Aorta (tissue), 5 donors: ENCODE measurements at places on chromosomes 16 and 17.

GRCh38 chr17:49976163-49976827 is 7.3 kb downstream of the DLX4 start:
- DNase-seq: no peak
- H3K27ac ChIP-seq: no peak overlapping the region
- no peaks in the 10 kb centered on the region for H3K36me3 ChIP-seq
- H3K4me3 ChIP-seq: no peak overlapping the region

DNA sequence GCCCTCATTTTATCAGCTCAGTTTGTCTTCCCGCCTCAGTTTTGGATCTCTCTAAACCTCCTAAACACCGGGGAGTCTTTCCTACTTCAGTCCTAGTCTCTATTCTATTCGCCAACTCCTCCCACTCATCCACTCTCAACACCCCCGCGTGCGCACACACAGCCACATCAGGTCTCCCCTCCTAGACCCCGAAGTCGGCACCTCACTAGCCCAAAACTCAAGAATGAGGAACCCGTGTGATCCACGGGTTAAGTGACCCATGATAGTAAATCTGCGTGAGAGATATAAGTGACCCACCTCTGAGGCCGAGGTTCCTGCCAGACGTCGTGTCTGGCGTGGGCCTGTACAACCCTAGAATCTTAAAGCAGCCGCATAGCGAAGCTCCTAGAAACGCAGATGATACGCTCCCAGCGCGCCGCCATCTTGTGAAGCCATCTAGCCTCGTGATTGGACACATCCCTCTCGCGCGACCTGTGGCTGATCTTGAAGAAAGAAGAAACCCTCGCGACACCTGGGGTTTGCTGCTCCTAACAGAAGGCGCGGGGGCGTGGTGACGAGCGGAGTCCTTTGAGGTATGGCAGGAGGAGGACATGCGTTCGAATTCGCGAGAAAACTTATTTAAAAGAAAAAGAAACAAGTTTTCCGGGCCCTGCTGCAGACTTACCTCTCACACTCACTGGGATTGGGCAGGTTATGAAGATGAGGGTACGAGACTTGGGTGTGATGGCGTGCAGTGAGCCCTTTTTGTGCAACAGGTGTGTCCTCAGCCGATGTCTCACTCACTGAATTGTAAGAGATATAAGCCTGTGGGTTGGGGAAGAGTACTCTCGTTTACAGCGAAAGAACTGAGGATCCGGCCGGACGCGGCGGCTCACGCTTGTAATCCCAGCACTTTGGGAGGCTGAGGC is at the start of gene METTL16:
Gene METTL16, minus strand, starts transcription at position 427 of the 908 bp plus-strand sequence. CDS start 9,557 bp downstream, outside the sequence.
- peak within 1 kb of the TSS; percentile 97 for H3K4me3 ChIP-seq
- H3K4me1 ChIP-seq: peaks cover 10% of the 10 kb centered on the region
- no peaks in the 10 kb centered on the region for H3K36me3 ChIP-seq
- H3K27me3 ChIP-seq: no peaks in the 10 kb centered on the region
- H3K27ac ChIP-seq: peak within 1 kb of the TSS; percentile 36

- no peak overlapping the region for H3K4me3 ChIP-seq
- H3K27me3 ChIP-seq: no peaks in the 10 kb centered on the region
- no peaks in the 10 kb centered on the region for H3K36me3 ChIP-seq
- no peak for DNase-seq
- no peak overlapping the region for H3K27ac ChIP-seq
These were observed 10.2 kb downstream of the TRARG1 start for GRCh38 chr17:1289695-1290094.

GRCh38 chr16:53518550-53519416 is 15.8 kb upstream of the AKTIP start:
- no peaks in the 10 kb centered on the region for H3K36me3 ChIP-seq
- H3K4me3 ChIP-seq: no peak overlapping the region
- no peak for DNase-seq
- no peak overlapping the region for H3K27ac ChIP-seq
- H3K4me1 ChIP-seq: no peaks in the 10 kb centered on the region

DNA sequence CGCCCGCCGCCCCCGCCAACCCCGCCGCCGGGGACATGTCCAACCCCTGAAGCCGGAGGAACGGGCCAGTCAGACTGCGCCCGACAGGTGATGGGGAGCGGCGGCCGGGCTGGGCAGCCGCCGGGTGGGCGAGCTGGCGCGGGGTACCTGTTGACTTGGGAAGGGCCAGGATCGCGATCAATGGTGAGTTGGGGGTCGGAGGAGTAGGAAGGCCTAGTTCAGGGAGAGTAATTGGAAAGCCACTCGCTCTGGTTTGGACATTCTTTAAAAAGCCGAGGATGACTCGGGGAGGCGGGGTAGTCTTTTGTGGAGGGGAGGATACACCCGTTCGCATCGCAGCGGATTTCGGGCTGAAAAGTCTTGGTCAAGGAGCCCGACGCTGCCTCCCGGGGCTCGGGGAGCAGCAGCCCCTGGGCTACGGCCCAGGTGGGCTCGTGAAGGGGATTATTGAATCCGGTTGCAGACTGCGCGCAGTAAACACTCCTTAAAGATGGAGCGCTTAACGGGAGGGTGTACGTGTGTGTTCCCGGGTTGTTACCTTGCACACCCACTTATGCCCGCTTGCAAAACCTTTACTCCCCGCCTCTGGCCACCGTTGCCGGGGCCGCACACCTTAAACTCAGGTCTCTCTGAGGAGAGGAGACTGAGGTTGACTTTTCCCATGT is 123.8 kb downstream of the GOSR1 start:
- H3K36me3 ChIP-seq: no peaks in the 10 kb centered on the region
- peak overlapping the region; percentile 93 for H3K4me3 ChIP-seq
- H3K27me3 ChIP-seq: no peaks in the 10 kb centered on the region
- H3K27ac ChIP-seq: peak overlapping the region; percentile 69
- DNase-seq: peak; percentile 57

DNA sequence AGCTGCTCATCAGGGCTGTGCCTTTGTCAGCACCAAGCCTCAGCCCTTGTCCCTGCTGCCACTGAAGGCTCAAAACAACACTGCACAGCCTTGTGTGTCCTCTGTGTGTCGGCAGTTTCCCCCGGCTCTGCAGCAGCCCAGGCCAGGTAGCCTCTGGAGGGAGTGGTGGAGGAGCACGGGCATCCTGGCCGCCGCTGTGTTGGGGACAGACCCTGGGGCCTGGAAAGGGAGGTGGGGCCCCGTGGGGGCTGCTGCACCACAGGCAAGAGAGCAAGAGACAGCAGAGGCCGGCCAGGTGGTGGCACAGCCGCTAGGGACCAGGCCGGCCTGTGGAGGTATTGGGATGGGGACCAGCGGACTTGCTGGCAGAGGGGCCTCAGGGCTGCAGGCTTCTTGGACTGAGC is 96.9 kb upstream of the ZNF750 start:
- DNase-seq: peak; percentile 60
- H3K27ac ChIP-seq: no peak overlapping the region
- H3K4me3 ChIP-seq: no peak overlapping the region
- H3K36me3 ChIP-seq: no peaks in the 10 kb centered on the region
- no peaks in the 10 kb centered on the region for H3K27me3 ChIP-seq
- H3K4me1 ChIP-seq: no peaks in the 10 kb centered on the region

- peaks cover 4% of the 10 kb centered on the region for H3K36me3 ChIP-seq
- H3K27me3 ChIP-seq: no peaks in the 10 kb centered on the region
- H3K27ac ChIP-seq: no peak overlapping the region
- no peak for DNase-seq
These were observed 58.3 kb downstream of the CYB561 start for GRCh38 chr17:63387656-63388340.

DNA sequence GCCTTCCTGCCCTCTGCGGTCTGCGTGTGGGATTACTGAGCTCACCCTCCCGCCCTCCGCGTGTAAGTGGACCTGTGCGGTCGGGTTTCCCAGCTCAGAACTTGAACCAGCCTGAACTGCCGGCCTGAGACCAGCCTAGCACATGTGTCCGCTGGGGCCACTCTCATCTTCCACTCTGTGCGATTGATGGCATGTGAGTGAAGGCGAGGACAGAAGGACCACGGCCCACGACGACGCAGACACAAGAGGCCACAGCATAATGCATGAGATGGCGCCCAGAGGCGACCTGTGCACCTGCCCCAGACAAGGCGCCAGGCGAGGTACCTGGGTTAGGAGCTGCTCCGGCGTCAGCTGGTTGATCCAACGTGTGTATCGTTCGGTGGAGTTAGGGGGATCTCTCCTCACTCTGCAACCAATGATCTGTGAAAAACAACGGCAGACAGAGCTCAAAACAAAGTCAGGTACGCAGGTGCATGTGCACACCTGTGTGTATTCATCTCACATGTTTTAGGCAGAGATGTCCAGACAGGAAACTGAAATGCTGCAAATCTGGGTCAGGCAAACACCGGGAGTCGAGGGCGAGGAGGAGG is 74.5 kb upstream of the METRNL start:
- H3K27me3 ChIP-seq: no peaks in the 10 kb centered on the region
- no peaks in the 10 kb centered on the region for H3K36me3 ChIP-seq
- no peak overlapping the region for H3K4me3 ChIP-seq

- DNase-seq: no peak
- H3K4me1 ChIP-seq: no peaks in the 10 kb centered on the region
- H3K27me3 ChIP-seq: no peaks in the 10 kb centered on the region
- no peaks in the 10 kb centered on the region for H3K36me3 ChIP-seq
These were observed 23.6 kb downstream of the CIBAR2 start for GRCh38 chr16:85088570-85089199.

- no peaks in the 10 kb centered on the region for H3K4me1 ChIP-seq
- peak overlapping the region; percentile 35 for H3K4me3 ChIP-seq
- no peaks in the 10 kb centered on the region for H3K27me3 ChIP-seq
- peak overlapping the region; percentile 87 for H3K27ac ChIP-seq
- peak; percentile 75 for DNase-seq
These were observed 37.7 kb downstream of the RNF135 start for GRCh38 chr17:31008374-31009041.

- peak overlapping the region; percentile 92 for H3K4me3 ChIP-seq
- H3K4me1 ChIP-seq: no peaks in the 10 kb centered on the region
- no peaks in the 10 kb centered on the region for H3K27me3 ChIP-seq
- no peak overlapping the region for H3K27ac ChIP-seq
- H3K36me3 ChIP-seq: no peaks in the 10 kb centered on the region
These were observed 2.0 kb downstream of the GNAO1 start for GRCh38 chr16:56192986-56193945.

- no peak overlapping the region for H3K27ac ChIP-seq
- no peak for DNase-seq
- no peaks in the 10 kb centered on the region for H3K27me3 ChIP-seq
- H3K4me3 ChIP-seq: no peak overlapping the region
These were observed 6.0 kb downstream of the HAGHL start for GRCh38 chr16:732936-733335.

- H3K27ac ChIP-seq: no peak overlapping the region
- no peak overlapping the region for H3K4me3 ChIP-seq
- DNase-seq: no peak
- H3K36me3 ChIP-seq: no peaks in the 10 kb centered on the region
- H3K27me3 ChIP-seq: no peaks in the 10 kb centered on the region
These were observed 26.9 kb downstream of the HSD17B2 start for GRCh38 chr16:82061861-82062525.

DNA sequence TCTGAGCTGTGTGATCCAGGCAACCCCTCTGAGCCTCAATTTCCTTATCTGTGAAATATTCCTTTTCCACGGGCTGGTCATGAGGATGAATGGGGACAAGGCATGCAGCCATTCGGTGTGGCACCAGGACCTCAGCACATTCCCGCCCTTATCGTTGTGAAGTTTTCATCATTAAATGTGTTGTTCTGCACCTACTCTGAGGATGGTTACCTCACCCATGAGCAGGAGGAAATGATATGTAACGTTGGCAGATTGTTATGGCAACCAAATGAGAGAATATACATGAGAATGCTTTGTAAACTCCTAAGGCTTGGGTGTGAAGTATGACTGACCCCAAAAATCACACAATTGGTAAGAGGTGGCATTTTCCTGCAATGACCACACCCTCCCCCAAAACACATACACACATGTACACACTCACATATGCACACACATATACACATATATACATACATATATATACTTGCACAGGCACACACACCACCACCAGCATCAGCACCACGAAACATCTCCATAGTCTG is 39.5 kb downstream of the SMARCE1 start:
- no peak for DNase-seq
- H3K27ac ChIP-seq: no peak overlapping the region
- no peaks in the 10 kb centered on the region for H3K36me3 ChIP-seq
- no peaks in the 10 kb centered on the region for H3K27me3 ChIP-seq
- H3K4me3 ChIP-seq: no peak overlapping the region

- no peaks in the 10 kb centered on the region for H3K27me3 ChIP-seq
- no peak overlapping the region for H3K27ac ChIP-seq
- no peak overlapping the region for H3K4me3 ChIP-seq
- H3K4me1 ChIP-seq: no peaks in the 10 kb centered on the region
- DNase-seq: no peak
- H3K36me3 ChIP-seq: no peaks in the 10 kb centered on the region
These were observed 15.8 kb upstream of the NDUFAB1 start for GRCh38 chr16:23611936-23612335.

GRCh38 chr16:27778926-27779570 is 229.1 kb downstream of the KATNIP start:
- no peaks in the 10 kb centered on the region for H3K27me3 ChIP-seq
- H3K4me3 ChIP-seq: no peak overlapping the region
- no peaks in the 10 kb centered on the region for H3K4me1 ChIP-seq
- no peak overlapping the region for H3K27ac ChIP-seq
- peak; percentile 69 for DNase-seq

GRCh38 chr17:45088741-45089140 is 27.6 kb downstream of the NMT1 start:
- no peak overlapping the region for H3K4me3 ChIP-seq
- DNase-seq: no peak
- peaks cover 2% of the 10 kb centered on the region for H3K4me1 ChIP-seq
- H3K36me3 ChIP-seq: no peaks in the 10 kb centered on the region
- peak overlapping the region; percentile 95 for H3K27ac ChIP-seq

GRCh38 chr16:85746460-85747215 is 4.3 kb downstream of the C16orf74 start:
- H3K4me3 ChIP-seq: no peak overlapping the region
- DNase-seq: no peak
- H3K27me3 ChIP-seq: no peaks in the 10 kb centered on the region

GRCh38 chr17:56884483-56885311 is 29.2 kb downstream of the TRIM25 start:
- no peak overlapping the region for H3K4me3 ChIP-seq
- H3K36me3 ChIP-seq: no peaks in the 10 kb centered on the region
- no peak overlapping the region for H3K27ac ChIP-seq
- no peaks in the 10 kb centered on the region for H3K27me3 ChIP-seq
- DNase-seq: no peak

DNA sequence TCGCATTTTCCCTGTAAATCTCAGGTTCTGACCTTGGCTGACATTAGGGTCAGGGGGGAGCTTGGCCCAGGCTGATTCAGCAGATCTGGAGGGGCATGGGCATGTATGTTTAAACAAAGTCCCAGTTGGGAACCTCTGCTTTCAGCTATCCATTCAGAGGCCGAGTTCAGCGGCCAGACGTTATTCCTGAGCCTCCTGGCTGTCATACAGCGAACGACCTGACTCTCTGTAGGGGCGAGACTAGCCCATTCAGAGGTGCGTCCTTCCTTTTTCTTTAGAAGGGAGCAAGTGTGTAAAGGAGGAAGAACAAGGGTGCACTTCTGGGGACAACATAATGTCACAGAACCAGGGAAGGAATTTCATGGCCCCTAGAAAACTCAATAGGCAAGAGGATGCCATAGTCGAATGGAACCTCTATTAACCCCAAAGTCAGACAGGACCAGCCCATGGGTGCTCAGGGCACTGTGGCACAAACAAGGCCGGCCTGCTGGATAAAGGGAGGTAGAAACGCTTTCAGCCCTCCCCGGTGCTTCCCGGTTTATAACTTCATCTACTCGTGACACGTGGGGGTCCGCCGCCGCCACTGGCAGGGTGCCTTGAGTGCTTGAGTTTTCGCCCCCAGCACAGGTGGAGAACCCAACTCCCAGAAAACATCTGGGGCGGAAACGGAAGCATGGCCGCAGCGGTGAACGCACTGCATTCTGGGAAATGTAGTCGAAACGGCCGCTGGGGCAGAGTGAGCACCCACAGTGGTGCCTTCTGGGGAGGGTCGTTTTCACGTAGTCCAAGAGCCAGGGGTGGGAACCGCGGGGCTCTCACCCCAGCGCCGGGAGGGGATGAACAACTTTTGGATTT is 33.2 kb upstream of the PLCG2 start:
- peak; percentile 89 for DNase-seq
- H3K4me3 ChIP-seq: peak overlapping the region; percentile 33
- H3K36me3 ChIP-seq: no peaks in the 10 kb centered on the region
- H3K27ac ChIP-seq: no peak overlapping the region
